ENCODE measurements at places on chromosomes 2 and 18. TPM values are rescaled to one million over a fixed set of nuclear protein-coding genes. Genes with fewer than 3 reads are reported as not detected.
A peak's percentile ranks its signal among the peaks of the same experiment; 100 is the strongest.

- DNase-seq: no peak
These were observed 91.2 kb downstream of the NEDD4L start for GRCh38 chr18:58135183-58135641.

The RBM43 gene
- total RNA-seq: 13.4 TPM

DNA sequence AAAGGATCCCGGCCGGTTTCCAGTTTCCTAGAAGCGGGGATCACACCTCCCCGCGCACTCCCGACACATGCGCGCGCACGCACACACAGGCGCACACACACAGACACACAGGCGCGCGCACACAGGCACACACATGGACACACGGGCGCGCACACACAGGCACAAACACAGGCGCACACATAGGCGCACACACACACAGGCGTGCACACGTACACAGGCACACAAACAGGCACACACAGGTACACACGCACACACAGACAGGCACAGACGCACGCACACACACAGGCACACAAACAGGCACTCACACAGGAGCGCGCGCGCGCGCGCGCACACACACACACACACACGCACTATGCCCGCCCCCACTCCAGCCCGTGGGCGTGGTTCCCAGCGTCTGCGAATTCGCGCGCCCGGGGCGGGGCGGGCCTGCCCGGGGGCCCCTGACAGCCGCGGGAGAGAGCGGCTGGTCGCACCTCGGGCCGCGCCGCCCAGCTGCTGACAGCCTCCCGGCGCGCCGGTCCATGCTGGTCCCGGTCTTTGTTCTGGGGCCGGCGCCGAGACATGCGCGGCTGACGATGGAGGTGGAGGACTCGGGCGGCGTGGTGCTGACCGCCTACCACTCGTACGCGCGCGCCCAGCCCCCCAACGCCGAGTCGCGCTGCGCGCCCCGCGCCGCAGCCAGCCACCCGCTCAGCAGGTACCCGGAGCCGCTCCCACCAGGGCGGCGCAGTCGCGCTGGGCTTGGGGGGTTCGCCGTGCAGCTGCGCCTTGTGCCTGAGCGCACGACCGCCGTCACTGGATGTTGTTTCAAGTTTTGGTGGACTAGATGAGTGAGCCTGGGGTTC, at the start of gene ARHGAP28:
Gene ARHGAP28, plus strand, starts transcription at position 470 of the 845 bp plus-strand sequence. Its CDS starts 106 bp downstream, at position 576.
- peak; percentile 70 for DNase-seq

The UGT1A3 gene
- total RNA-seq: 20.8 TPM

Measured in ureter (tissue), 1 donor.